CD14-positive monocyte (primary cell): ENCODE measurements at places on chromosomes 7 and 10.

DNA sequence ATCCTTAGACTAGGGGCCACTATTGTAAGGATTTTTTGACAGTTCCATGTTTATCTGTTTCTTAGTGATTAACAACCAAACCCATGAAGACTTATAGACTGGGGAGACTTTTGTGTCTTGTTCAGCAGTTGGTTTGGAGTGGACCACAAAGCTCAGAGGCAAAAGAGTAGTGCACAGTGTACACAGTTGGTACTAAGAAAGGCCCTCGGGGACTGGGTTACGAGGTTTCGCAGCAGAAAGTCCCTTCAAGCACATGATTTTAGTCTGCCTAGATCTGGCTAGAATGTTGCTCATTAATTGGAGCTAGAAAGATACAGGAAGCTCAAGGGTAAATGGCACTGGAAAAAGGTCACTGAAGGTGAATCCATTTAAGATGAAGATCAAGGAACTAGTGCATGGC is 35.4 kb downstream of the CDK14 start:
- DNase-seq: no peak

GRCh38 chr10:98326621-98327027 is 58.6 kb upstream of the LOXL4 start:
- DNase-seq: no peak

- no peak for DNase-seq
Observed at GRCh38 chr7:37068038-37068437, 343.7 kb upstream of the AOAH start.

DNA sequence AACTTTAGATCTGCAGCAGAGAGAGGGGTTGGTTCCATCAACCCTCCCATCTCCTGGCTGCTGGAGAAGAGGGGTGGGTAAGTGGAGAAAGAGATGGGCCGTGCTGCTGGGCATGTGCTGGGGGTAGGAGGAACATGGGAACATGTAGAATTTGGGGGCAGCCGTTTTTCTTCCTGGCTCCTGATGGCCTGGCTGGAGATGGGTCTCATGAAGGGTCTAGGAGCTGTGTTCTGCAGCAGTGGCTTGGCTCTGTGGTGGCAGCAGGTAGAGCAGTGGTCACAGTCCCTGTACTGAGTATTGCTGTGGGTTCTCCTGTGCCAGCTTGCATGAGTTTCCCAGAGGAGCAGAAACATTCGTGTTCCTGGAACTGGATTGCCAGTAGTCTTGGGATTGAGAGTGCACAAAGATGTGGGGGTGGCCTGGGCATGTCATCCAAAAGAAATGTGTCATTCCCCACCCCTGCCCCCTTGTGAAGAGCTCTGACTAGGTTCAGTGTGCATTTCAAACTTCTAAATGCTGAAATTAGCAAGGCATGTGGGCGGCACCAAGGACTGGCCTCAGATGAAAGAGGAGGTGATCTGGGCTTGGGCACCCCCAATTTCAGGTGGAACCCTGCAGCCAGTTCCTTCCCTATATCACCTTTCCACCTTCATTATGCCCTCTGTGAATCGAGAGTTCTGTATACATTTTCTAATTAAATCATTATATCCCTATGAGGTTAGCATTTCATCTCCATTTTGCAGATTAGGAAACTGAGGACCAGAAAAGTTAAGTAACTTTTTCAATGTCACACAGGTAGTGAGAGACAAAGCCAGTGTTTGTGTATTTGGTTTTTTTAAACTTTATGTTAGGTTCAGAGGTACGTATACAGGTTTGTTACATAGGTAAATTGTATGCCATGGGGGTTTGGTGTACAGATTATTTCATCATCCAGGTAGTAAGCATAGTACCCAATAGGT is 2.1 kb downstream of the CHST3 start:
- no peak for DNase-seq

DNA sequence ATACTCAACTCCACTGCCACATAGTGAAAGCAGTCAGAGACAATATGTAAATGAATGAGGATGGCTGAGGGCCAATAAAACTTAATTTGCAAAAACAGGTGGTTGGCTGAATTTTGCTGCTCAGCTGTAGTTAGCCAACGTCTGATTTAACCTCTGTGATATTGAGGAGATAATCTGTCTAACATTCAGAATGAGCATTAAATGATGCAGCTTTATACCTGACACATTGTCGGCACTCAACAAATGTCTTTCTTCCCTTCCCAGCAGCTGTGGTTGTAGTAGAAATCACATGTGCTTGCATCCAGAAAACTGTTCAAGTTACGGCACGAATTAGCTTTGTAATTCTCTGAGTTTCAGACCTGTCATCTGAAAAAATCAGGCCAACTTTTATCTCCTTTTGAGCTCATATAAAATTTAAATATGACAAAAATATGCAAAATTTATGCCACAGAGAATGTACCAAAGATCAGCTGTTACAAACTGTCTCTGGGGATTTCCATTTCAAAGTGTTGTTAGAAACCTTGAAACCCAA is 1239.7 kb downstream of the GATA3 start:
- DNase-seq: no peak

- no peak for DNase-seq
Observed at GRCh38 chr10:73408978-73409521, 4.8 kb downstream of the ANXA7 start.
